ENCODE measurements at places on chromosomes 5 and 9. TPM values are rescaled to one million over a fixed set of nuclear protein-coding genes. Genes with fewer than 3 reads are reported as not detected.

PRXL2C gene
- polyA plus RNA-seq: 9.2 TPM

BTNL3 gene
- 0.04 TPM for polyA plus RNA-seq

- DNase-seq: no peak
- no peak overlapping the region for H3K4me3 ChIP-seq
- peaks cover 13% of the 10 kb centered on the region for H3K4me1 ChIP-seq
- no peaks in the 10 kb centered on the region for H3K27me3 ChIP-seq
Observed at GRCh38 chr5:15518786-15519185, 18.8 kb downstream of the FBXL7 start.

- no peak overlapping the region for H3K4me3 ChIP-seq
- no peaks in the 10 kb centered on the region for H3K4me1 ChIP-seq
- no peak for DNase-seq
- H3K36me3 ChIP-seq: no peaks in the 10 kb centered on the region
Observed at GRCh38 chr5:62579761-62580160, 1.1 kb downstream of the LRRC70 start.

- peak; percentile 42 for DNase-seq
- peak overlapping the region; percentile 47 for H3K4me3 ChIP-seq
- H3K27me3 ChIP-seq: peaks cover 53% of the 10 kb centered on the region
Observed at GRCh38 chr5:155729684-155730059, 597.3 kb upstream of the SGCD start.

DNA sequence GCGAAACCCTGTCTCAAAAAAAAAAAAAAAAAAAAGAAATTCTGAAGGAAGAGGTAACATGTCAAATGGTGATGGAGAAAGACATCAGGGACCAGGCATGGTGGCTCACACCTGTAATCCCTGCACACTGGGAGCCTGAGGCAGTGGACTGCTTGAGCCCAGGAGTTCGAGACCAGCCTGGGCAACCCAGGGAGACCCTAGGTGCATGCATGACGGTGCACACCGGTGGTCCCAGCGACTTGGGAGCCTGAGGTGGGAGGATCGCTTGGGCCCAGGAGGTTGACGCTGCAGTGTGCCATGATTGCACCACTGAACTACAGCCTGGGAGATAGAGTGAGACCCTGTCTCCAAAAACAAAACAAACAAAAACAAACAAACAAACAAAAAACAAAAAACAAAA lies 1.8 kb downstream of the ISCA1 start:
- no peak for DNase-seq
- peaks cover 9% of the 10 kb centered on the region for H3K4me1 ChIP-seq
- H3K27me3 ChIP-seq: no peaks in the 10 kb centered on the region
- no peak overlapping the region for H3K4me3 ChIP-seq
- H3K27ac ChIP-seq: no peak overlapping the region

DNA sequence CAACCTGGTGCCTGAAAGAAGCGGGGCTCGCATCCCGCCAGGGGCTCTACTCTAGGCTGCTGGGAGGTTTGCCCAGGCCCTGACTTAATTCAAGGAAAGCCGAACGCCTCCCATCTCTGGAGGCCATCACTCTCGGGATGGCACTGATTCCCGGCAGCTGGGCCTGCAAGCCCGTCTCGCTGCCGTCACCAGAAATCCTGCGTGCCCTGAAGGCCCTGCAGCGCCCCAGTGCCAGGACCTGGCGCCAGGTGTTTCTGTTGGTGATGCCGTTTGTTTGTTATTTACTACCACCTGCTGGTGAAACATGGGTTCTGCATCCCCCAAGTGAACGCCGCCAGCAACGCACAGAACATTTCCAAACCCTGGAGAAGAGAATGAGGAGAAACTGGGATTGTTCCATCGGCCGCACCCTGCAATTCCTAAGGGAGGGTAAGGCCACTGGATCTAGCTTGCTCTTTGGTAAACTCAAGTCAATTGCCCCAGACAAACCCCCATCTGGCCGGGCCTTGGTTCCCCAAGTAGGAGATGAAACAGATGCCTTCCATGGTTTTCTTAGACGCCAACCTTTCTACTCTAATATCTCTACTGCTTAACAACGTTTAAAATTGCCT lies 77.9 kb downstream of the AK8 start:
- no peak overlapping the region for H3K27ac ChIP-seq
- no peak overlapping the region for H3K4me3 ChIP-seq
- H3K4me1 ChIP-seq: peaks cover 26% of the 10 kb centered on the region
- peaks cover 6% of the 10 kb centered on the region for H3K27me3 ChIP-seq
- DNase-seq: peak; percentile 75

Measured in muscle of leg (tissue), 16 donors.